ENCODE measurements at places on chromosomes 11 and 22.

DNA sequence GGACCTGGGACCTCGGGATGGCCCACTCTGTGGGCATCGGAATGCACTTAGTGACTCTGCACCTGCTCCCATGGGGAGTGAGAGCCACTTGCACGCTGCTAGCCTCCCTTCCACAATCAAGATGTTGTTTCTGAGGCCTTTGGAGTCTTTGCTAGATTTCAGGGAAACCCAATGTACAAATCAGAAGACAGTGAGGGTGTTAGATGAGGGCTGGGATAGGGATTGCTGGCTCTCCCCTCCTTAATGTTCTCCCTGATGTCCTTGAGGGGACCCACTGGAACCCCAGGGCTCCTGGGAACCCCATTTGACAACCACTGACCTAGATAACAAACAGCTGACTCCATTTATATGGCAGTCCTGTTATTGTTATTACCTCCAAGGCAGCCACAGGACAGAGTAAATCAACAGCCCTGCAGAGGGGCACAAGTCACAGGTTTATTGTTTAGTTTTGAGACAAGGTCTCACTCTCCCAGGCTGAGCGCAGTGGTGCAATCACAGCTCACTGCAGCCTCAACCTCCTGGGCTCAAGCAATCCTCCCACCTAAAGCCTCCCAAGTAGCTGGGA is 31.3 kb upstream of the COMT start:
- DNase-seq = no peak

- DNase-seq = no peak
These were observed at the start of gene CABP7 for GRCh38 chr22:29719899-29720645. TSS of gene CABP7 (plus strand) at chr22:29720003. CDS start at chr22:29720425, 422 bp downstream.

DNA sequence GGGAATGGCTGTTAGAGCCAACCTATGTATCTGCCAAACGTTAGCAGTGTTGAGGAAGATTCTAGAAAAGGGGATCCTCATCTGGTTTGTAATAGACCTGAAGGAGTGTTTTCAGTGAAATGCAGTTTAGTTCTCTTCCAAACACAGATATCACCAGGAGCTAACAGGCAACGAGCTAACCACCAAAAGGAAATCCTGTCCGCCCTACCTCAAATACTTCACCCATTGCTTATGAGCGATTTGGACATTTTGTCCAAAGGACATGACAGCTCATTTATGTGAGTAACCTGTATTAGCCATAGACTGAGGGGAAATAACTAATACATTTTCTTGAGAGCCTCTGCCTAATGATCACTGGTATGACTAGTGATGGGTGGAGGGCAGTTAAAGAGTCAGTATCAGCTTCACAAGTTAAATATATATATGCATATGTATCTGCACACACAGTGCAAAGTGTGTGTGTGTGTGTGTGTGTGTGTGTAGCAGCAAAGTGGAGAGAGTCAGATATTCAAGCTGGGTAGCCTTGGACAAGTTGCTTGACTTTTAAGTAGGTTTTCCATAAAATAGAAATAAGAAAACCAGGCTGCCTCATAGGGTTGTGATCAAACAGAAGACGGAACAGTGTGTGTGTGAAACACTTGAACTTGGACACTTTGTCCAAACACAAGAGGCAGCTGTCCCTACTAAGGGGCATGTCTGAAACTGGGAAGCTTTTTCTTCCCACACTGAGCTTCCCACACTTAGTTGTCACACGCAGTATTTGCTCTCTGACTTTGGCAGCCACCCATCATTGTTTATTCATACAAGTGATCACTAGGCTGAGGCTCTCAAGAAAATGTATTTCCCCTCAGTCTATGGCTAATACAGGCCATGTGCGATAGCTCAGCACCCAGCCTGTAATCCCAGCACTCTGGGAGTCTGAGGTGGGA is 940 bp upstream of the C11orf91 start:
- no peak for DNase-seq

- no peak for DNase-seq
These were observed 179.4 kb downstream of the ETS1 start for GRCh38 chr11:128407962-128408361.

GRCh38 chr11:28757725-28758515 is 649.7 kb downstream of the METTL15 start:
- DNase-seq = no peak

DNA sequence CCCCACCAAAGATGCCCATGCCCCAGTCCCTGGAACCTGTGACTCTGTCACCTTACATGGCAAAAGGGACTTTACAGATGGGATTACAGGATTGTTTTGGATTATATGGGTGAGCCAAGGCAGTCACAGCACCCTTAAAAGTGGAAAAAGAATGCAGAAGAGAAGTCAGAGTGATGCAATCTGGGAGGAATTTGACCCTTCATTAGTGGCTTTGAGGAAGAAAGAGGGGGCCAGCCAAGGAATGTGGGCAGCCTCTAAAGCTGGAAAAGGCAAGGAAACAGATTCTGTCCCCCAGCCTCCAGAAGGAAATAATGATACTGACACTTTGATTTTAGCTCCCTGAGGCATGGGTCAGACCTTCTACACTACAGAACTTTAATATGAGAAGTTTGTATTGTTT is 257.3 kb upstream of the ISX start:
- no peak for DNase-seq

GRCh38 chr11:64854534-64855502 is 10.4 kb upstream of the CDC42BPG start:
- no peak for DNase-seq

DNA sequence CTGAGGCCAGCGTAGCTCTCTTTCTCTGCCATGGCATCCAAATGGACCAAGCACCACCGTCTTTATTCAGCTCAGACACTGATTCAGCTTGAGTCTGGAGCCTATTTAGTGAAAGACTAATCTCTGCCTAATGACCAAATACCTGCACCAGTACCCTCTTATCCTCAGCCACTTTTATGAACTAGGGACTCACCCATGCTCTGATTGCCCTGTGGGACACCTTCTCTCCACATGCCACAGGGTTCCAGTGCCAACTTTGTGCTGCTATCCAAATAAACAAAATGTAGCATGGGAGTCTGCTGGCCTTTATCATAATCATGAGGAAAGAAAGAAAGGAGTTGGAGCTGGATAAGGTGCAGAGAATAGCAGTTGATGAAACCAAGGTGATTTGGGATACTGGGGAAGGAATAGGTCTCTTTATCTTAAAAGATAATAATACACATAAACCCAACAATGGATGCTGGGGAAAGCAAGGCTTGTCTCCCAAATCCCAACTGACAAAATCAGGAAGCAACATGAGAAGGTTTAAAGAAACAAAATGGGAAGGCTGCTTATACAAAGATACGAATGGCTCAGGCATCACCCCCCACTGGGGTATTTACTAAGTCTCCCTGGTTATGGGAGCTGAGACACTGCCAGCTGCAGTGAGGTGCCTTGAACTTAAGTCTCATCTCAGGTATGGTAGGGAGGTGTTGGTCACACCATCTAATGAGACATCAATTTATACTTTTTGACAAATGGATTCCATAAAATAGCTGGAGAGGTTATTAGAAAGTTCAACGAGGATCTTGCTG is 63.3 kb downstream of the SYT9 start:
- no peak for DNase-seq

DNA sequence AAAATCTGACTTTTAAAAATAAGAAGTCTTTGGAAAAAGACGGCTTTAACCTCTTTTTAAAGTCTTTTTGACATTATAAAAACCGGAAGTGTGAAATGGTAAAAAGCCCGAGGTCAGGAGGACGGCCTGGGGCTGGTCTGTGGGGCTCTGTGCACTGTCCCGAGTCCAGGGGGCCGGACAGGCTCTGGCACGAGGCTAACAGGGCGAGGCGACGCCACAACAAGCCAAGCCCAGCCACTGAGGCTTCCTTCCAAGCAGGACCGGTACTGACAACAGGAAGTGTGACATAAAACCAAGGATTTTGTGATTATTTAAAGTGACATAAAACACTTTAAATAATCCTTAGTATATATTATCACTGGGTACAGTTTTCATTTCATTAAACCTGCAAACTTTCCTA is 39.2 kb downstream of the BRD1 start:
- DNase-seq = no peak

DNA sequence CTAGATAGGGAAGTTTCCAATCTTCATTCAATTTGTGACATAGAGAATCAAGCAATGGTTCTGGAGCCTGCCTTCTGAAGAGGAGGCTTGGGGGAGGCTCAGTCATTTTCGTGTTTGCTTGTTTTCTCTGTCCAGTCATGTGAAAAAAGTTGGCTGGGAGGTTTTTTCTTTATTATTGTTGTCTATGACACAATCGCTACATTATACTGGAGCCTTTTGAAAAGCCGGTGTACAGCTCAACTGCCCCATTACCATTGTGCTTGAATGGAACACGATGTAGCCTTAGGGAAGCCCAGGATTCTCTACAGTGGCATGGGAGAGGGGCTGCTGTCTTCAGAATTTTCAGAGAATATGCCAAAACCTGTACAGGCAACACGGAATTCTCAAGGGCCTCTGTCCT is 57.9 kb upstream of the NCAM1 start:
- DNase-seq = no peak
